Upper lobe of right lung (tissue), 1 donor: ENCODE measurements at places on chromosomes 13 and 19. TPM values are rescaled to one million over a fixed set of nuclear protein-coding genes. Genes with fewer than 3 reads are reported as not detected.

The HIF3A gene
- total RNA-seq: 63.1 TPM

The TYROBP gene
- total RNA-seq: 367 TPM

DNA sequence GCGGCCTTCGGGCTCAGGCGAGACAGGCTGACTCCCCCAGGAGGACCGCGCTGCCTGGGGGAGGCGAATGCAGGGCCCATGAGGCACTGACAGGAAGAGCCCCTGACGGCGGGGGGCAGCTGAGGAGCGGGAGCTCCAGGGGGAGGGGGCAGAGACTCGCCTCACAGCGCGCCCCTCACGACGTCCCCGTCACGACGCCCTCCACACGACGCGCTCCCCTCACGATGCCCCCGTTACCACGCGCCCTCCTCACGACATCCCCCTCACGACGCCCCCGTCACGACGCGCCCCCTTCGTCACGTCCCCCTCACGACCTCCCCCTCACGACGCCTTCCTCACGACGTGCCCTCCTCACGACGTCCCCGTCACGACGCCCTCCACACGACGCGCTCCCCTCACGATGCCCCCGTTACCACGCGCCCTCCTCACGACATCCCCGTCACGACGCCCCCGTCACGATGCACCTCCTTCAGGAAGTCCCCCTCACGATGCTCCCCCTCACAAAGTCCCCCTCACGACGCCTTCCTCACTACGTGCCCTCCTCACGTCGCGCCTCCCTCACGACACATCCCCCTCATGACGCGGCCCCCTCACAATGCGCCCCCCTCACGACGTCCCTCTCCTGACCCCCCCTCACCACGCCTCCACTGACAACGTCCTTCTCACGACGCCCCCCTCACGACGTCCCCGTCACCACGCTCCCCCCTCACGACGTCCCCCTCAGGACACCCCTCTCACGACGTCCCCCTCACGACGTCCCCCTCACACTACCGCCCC is 99.6 kb downstream of the ING1 start:
- H3K4me3 ChIP-seq: peak overlapping the region; percentile 23
- no peaks in the 10 kb centered on the region for H3K36me3 ChIP-seq
- H3K27ac ChIP-seq: no peak overlapping the region
- H3K4me1 ChIP-seq: peaks cover 5% of the 10 kb centered on the region
- DNase-seq: peak; percentile 42

DNA sequence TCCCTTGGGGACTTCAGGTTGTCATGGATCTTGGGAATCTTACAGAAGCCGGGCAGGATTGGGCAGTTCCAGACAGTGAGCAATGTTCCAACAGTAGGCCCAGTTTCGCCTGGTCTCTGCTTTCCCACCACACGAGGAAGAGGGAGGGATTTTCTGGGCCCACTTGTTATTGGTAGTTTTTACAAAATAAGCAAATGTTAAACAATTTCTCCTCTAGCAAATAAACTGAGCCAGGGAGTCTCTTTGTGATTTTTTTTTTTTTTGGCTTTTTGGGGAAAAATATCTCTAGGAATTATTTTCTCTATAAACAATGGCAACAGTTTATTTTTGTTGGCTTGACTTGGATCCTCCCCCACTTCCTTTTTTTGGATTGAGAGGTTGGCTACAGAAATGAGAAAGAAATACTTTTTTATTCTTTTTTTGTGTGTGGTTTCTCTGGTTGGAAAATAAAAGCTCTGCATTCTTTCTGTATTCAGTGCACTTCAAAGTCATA is 89.3 kb downstream of the TM9SF2 start:
- H3K4me1 ChIP-seq: no peaks in the 10 kb centered on the region
- no peak overlapping the region for H3K4me3 ChIP-seq
- no peak for DNase-seq
- no peak overlapping the region for H3K27ac ChIP-seq
- no peaks in the 10 kb centered on the region for H3K36me3 ChIP-seq

GRCh38 chr19:42122691-42123607 is 9.3 kb downstream of the POU2F2 start:
- no peak overlapping the region for H3K4me3 ChIP-seq
- no peaks in the 10 kb centered on the region for H3K27me3 ChIP-seq
- H3K27ac ChIP-seq: no peak overlapping the region
- H3K4me1 ChIP-seq: no peaks in the 10 kb centered on the region
- DNase-seq: no peak
- no peaks in the 10 kb centered on the region for H3K36me3 ChIP-seq
